Activated T-cell treated with anti-CD3 and anti-CD28 coated beads for 1 hour (primary cell): ENCODE measurements at places on chromosomes 5 and 9.

DNA sequence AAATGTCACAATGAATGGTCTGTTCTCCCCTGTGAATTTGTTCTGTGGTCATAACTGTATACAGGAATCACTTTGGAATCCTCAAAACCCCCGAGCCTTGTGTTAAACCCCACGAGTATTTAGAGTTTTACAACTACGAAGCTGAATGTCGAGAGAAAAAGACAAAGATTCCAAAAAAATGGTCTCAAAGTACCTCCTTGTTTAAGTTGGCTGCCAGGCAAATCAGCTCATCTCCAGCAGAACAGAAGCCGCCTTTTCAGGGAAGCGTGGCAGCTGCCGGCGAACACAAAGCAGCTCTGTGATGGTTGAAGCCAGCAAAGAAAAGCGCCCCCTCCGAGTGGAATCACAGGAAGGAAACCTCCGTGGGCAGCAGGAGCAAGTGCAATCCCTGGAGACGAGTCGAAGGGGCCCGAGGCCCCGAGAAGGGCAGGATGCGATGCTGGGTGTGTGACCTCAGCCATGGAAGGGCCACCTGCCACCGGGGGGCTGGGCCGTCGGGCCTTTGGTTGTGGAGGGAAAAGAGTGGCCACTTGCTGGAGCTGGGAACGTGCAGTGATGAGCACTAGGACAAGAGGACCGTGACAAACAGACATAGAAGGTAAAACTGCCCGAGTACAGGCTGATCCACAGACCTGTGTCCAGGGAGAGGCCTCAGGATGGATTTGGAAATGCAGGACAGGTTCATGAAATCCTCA lies 706.4 kb downstream of the SEMA5A start:
- DNase-seq, result no peak

- no peak for DNase-seq
These were observed 2191.0 kb upstream of the ACO1 start for GRCh38 chr9:30193421-30193820.

DNA sequence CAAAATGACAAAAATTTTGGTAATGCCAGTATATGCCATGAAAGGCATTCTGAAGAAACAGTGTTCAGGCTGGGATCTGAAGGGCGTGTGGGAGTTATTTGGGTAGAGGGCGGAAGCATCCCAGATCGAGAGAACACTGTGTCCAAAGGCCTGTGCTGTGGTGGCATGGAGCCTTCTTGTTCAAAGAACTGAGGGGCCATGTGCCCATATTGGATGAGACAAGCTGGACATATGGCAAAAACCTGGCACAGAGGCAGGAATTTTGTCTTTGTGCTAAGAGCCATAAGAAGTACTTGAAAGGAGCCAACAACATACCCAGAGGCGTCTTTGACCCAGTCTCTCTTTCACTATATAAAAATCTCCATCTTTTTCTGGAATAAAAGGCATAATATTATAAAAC lies 128.0 kb downstream of the SYK start:
- no peak for DNase-seq

GRCh38 chr5:95406426-95407090 lies 15.4 kb downstream of the FAM81B start:
- DNase-seq, result no peak

GRCh38 chr5:27963050-27963783 lies 924.8 kb upstream of the CDH9 start:
- no peak for DNase-seq

DNA sequence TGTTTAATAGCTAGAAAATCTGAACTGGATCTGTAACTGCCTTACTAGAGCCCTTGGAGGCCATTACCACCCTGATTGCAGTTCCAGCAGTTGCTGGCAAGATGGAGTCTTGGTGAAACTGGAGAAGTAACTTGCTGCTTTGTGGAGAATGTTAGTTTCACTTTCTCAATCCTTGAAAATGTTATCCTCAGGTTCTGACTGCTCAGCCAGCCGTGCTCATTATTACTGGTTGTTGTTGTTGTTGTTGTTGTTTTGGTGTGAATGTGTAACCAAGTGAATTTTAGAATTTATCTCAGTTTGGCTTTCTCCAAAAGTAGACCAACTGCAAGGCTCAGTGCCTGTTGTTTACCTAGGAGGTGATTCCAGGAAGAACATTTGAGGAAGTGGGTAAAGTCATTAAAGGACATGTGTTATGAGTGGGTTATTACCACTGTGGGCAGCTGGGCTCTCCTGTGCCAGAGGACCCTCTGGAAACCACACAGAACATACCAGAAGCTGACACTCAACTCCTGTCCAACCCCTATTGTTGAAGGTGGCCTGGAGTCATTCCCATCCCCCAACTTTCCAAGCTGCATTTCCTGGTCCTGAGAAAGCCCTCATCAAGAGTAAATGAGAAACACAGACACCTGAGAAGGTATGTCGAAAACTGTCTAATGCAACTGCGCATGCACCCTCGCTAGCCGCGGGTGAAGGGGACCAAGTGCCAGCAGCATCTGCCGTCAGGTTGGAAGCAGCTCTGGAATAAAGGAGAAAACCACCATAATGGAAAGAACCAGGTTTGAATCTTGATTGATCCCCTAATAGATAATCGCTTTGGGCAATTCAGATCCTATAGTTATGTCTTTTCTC lies 111.6 kb downstream of the CMYA5 start:
- DNase-seq, result no peak

DNA sequence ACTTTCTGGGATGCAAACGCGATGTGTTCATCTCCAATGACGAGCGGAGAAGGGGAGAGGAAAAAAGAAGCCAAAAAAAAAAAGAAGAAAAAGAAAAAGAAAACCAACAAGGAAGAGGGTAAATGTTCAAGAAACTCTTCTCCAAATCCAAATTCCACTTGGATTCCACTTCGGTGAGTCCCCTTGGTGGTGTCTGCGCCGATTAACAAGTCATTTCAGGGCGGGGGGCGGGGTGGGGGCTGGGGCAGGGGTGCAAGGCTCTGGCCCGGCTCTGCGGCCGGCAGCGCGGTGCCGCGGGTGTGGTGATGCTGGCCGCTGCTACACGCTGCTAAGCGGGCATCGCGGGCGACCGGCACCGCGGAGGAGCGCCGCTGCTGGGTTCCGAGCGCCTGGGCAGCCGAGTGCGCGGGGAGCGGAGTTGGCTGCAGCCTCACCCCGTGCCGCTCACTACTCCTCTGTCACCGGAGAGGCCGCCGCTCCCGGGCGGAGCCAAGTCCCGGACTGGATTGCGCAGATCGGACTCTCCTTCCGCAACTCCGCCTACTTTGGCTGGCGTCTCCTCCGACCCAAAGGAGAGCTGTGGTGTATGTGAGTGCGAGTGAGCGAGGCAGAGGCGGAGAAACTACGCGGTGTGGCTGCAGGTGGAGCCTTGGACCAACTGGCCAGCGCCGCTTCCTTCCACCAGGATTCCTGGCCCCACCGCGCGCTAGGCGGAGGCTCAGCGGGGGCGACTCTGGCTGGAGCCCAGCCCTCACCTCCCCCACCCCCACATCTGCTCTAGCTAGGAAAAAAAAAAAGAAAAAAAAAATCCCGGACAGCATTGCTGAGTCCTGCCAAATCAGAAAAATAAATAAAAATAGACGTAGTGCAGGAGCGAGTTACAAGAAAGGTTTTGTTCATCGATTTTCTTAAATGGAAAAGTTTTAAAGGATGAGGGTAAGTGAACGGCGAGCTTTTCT lies at the start of gene SEMA6A:
Gene SEMA6A, minus strand, starts transcription at position 457 of the 959 bp plus-strand sequence. CDS start 69,879 bp downstream, outside the sequence.
- no peak for DNase-seq

DNA sequence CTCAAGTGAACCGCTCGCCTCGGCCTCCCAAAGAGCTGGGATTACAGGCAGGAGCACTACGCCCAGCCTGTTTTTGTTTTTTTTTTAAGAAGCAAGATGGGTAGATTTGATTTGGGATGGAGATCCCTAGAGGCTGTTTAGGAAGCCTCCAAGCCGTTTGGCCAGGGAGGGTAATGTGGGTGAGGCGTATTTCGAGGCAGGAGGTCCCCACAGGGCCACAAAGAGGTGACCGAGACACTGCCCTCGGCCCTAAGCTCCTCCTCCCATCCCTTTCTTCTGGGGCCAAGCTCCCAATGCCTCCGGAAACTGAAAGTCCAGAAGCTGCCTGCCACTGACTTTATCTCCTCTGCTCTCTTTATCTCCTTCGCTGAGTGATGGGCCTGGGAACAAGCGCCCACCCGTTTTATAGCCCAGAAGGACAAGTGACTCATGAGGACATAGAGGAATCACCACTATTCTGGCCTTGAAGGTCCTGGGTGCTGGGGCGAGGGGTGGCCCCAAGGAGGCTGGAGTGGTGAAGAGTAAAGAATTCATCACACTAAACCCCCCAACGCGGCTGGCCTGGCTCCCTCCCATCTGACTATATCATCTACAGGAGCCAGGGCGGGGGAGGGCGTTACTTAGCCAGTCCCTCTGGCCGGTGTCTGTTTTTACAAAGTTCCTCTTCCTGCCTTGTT lies 2.0 kb upstream of the RALGDS start:
- no peak for DNase-seq

- no peak for DNase-seq
These were observed 376.1 kb downstream of the EFNA5 start for GRCh38 chr5:107294669-107295068.

DNA sequence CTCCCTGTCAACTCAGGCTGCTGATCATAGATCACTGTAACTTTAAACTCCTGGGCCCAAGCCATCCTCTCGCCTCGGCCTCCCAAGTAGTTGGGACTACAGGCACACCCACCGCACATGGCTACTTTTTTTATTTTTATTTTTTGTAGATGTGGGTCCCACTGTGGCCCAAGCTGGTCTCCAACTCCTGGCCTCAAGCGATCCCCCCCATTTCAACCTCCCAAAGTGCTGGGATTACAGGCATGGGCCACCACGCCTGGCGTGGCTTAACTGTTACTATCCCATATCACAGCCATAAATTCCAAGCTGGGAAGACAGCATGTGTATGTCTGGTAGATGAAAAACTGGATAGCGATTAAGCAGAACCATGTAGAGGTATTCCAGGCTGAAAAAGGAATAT lies 1.0 kb downstream of the HDAC3 start:
- DNase-seq, result no peak

GRCh38 chr5:16524286-16524685 lies 58.7 kb upstream of the ZNF622 start:
- no peak for DNase-seq

- no peak for DNase-seq
These were observed 20.8 kb downstream of the VCAN start for GRCh38 chr5:83492331-83492730.

- no peak for DNase-seq
These were observed 235.3 kb downstream of the KCTD16 start for GRCh38 chr5:144405991-144406390.

DNA sequence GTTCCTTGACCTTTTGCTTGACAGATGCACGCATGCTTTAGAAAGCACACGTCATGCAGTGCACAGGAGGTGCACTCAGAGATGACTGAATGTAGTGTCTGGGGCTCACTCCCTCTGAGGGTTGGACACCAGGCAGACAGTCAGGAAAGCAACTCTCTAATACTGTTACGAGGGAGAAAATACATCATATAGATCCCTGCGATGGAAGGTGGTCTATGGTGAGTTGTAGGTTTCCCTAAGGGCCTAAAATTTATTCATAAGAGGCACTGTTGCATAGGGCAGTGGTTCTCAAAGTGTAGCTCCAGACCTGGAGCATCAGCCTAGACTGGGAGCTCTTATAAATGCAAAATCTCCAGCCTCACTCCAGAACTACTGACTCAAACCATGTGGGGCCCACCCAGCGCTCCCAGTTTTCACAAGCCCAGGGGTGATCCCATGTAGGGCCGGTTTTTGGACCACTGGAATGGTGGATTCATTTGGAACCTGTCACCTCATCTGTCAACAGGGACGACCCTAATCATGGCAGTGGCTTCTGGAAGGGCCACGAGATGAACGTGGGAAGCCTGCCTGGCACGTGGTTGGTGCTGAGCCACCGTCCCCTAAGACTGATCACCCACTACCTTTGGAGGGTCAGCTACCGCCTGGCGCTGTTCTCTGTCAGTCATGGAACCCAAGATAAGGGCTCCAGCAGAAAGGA lies 16.8 kb upstream of the PHF19 start:
- DNase-seq, result no peak

- DNase-seq, result no peak
These were observed 46.4 kb upstream of the APC start for GRCh38 chr5:112691339-112691680.

DNA sequence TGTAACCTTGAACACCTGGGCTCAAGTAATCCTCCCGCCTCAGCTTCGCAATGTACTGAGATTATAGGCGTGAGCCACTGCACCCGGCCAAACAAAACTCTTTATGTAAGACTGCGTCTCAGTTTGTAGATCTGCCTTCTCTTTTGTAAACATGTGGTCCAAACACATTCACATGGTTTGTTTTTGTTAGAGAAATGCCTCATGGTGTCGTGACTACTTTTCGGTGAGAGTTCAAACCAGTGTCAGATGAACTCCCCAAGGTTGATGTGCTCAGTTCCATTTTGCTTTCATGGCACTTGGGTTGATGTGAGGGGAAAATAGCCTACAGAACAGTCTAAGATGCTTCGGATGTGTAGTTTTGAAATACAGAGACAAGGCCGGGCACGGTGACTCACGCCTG lies 231.6 kb downstream of the GOLPH3 start:
- no peak for DNase-seq

DNA sequence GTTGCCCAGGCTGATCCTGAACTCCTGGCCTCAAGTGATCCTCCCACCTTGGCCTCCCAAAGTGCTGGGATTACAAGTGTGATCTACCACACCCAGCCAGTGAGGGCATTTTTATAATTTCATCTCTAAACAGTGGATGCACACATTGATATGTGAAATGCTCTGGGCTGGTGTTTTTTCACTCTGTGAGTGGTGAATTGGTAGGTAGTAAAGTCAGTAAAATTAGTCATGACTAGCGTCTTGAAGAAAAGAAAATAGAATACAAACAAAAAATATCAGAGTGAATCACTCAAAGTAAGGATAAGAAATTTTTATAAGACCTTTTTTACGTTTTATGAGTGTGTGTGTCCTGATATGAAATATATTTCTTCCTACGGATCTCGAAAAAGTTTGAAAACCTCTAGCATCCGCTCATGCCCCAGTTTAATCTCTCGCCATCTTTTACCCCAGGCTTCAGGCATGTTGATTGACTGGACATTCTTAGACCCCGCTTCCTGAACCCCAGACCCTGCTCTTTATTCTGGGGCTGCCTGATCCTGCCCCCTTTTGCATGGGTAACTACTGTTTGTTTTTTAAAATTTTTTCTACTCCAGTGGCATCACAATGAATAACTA lies 14.0 kb downstream of the OSTF1 start:
- DNase-seq, result no peak

GRCh38 chr9:131854896-131855613 lies 115.2 kb upstream of the RAPGEF1 start:
- DNase-seq, result no peak

DNA sequence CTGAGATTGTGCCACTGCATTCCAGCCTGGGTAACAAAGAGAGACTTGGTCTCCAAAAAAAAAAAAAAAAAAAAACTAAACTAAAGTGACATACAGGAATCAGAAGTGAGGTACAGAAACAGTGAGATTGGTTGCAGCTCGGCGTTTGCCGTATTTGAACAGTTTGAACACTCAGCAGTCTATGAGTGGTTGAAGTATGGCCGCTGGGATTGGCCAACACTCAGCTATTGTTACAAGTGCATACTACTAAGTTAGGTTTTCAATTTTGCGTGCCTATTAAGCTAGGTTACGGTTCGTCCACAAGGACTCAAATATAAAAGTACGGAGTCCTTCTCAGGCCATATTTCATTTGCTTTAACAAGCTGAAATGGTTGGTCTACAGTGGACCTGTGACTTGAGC lies 3.3 kb upstream of the TSC1 start:
- DNase-seq, result no peak

- no peak for DNase-seq
These were observed 43.9 kb downstream of the ZNF608 start for GRCh38 chr5:124702525-124702924.

- no peak for DNase-seq
These were observed 1.1 kb upstream of the TSPAN17 start for GRCh38 chr5:176646049-176646706.

GRCh38 chr5:72835633-72836032 lies 19.2 kb downstream of the TNPO1 start:
- DNase-seq, result no peak
